Stimulated activated CD4-positive, alpha-beta T cell treated with anti-CD3 and anti-CD28 coated beads, Interleukin-4, amount 100 ng/mL, for 4 hours (primary cell): ENCODE measurements at places on chromosomes 1 and 21.

GRCh38 chr1:229028987-229029878, 241.7 kb upstream of the RAB4A start:
- DNase-seq: no peak

- no peak for DNase-seq
Measured at GRCh38 chr1:23597635-23598388, 38.5 kb upstream of the ID3 start.

DNA sequence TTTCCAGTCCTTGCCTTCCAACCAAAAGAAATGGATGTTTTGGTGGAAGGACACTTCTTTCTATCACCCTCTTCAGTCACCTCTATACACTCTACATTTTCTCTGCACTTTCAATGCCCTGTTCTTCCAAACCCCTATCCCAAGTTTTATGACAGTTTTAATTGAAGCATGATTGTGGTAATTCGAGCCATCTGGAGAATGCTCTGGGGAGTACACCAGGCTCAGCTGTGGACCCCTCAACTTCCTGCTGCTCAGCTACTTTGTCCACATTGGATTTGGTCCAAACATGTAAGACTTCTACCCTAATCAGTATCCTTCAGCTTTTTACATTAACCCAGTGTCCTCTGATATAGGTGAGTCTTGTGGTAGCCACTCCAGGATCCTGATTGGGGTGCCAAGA, 129.6 kb downstream of the SYT2 start:
- DNase-seq: no peak

DNA sequence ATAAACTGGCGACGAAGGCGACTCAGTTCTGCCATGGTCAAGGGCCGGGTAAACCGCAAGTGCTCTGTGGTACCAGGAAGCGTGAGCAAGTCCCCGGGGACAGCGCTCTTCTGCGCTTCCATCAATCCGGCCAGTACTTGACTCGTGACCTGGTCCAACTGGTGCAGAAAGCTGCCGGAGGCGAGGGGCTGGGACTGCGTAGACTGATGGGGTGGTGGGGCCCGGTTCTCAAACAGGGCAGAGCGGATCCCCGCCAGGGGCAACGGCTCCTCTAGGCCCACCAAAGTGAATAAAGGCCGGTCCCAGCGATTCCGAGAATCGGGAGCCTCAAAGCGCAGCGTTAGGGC, 852 bp downstream of the KTI12 start:
- no peak for DNase-seq

- no peak for DNase-seq
Measured at GRCh38 chr1:14535619-14536355, 62.7 kb upstream of the KAZN start.

GRCh38 chr1:87224201-87224600, 104.5 kb upstream of the LMO4 start:
- DNase-seq: no peak

- no peak for DNase-seq
Measured at GRCh38 chr1:65491472-65491871, 71.0 kb downstream of the LEPR start.

GRCh38 chr1:169200319-169200718, 93.8 kb downstream of the ATP1B1 start:
- DNase-seq: no peak

DNA sequence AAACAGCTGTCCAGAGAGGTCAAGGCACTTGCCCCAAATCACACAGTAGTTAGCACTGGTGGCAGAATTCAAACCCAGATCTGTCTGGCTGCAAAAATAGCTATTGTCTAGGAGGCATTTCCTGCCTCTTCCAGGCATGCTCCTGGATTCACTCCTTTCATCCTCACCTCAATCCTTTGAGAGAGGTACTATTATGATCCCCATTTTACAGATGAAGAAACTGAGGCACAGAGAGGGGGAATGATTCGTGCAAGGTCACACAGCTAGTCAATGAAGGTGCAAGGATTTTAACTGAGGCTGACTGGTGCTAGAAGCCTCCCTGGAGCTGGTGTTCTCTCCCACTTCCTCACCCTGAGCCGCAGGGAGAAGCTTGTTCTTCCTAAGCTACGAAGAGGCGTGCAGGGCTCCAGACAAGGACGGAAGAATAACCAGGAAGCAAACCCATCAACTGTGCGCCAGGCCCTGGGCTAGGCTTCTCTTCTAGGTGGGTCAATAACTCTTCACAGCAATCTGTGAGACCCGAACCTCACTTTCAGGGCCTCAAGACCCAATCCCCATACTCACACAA, 631 bp upstream of the LAPTM5 start:
- no peak for DNase-seq

DNA sequence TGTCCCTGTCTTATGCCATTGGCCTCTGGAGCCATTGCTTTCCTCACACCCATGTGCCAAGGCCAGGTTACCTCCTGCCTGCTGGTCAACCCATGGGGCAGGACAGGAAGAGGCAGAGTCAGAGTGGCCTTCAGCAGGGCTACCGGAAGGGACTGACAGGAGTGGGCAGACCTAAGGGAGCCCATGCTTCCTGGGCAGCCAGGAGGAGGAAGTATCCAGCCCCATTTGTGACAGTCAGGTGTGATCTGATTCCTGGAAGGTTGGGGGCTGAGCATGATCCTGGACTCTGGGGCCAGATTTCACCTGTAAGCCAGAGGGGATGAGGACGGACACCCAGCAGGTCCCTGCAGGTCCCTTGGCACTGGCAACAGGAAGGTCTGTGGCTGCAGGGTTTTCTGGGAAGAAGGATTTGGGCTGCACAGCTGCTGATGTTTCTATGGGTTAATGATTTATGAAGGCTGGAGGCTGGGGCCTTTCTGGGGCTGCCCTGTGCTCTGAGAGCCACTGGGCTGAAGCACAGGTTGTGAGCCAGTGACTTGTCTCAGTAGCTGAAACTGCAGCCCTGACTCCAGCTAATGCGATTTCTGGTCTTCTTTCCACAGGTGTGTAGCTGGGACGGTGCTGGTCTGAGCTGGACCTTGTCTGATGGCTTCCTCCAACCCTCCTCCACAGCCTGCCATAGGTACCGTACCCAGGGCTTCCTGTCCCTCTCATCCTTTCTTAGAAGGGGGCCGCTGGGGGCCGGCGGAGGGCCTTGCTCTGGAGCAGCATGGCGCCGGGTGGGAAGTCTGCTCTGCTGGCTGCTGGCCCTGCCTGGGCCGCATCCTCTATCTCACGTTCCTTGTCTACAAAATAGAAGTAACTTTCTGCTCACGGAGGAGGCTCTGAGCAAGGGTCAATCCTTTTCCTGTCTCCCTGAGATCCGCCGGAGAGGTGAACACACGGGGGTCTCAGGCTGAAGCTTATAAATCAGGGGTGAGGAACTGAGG, 40.7 kb downstream of the ARHGEF10L start:
- no peak for DNase-seq

GRCh38 chr1:59481881-59482505, 185.1 kb downstream of the FGGY start:
- no peak for DNase-seq
